ENCODE measurements at places on chromosomes 11 and 22.
A peak's percentile ranks its signal among the peaks of the same experiment; 100 is the strongest.

DNA sequence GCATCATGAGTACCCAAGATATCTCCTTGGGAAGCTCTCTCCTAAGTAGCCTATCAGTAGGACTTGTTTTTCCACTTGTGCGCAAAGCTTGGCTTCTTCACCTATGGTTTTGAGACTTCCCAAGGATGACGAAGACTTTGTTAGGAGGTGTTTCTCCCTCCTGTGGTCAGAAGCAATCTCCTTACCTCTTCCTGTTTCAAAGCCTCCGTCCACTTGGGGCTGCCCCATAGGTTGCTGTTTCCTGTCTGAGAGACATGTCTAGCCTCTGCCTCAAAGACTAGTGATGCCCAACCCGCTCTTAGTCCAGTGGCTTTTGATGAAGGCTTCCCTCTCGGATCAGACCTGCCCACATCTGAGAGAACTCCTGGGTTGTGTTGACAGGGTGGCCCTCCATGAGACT is 92.9 kb downstream of the TRAF6 start:
- no peak for DNase-seq

GRCh38 chr11:75725547-75726320 is 8.1 kb downstream of the MOGAT2 start:
- no peak for DNase-seq

DNA sequence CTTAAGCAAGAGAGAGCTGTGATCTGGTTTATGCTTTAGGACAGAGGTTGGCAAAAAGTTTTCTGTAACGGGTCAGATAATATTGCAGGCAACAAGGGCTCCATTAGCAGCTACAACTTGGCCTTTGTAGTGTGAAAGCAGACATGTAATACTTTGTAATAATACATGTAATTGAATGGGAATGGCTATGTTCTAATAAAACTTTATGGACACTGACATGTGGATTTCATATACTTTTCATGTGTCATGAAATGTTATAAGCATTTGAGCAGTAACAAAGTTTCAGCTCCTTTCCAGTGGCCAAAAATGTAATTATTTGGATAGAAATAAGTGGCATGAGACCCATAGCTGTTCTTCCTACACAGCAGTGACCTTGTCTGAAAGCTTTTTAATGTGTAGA is 3.1 kb downstream of the DYNC2H1 start:
- no peak for DNase-seq

DNA sequence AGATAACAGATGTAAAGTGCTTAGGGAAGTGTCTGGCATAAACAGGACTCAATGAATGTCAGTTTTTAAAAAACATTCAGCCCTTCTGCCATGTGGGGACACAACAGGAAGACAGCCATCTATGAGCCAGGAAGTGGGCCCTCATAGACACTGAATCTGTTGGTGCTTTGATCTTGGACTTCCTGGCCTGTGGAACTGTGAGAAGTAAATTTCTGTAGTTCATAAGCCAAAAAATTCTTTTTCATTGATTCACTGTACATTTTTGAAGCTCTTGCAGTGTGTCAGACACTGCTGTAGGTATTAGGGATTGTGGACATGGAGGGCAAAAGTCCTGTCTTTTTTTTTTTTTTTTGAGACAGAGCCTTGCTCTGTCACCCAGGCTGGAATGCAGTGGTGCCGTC is 188.6 kb downstream of the HIPK3 start:
- no peak for DNase-seq

- DNase-seq = peak; percentile 20
Observed at GRCh38 chr11:82003671-82004515, 729.8 kb downstream of the FAM181B start.

Measured in AG09309 (cell line).